Esophagus muscularis mucosa (tissue), 4 donors: ENCODE measurements at places on chromosomes 7 and 10.
A peak's percentile ranks its signal among the peaks of the same experiment; 100 is the strongest.

DNA sequence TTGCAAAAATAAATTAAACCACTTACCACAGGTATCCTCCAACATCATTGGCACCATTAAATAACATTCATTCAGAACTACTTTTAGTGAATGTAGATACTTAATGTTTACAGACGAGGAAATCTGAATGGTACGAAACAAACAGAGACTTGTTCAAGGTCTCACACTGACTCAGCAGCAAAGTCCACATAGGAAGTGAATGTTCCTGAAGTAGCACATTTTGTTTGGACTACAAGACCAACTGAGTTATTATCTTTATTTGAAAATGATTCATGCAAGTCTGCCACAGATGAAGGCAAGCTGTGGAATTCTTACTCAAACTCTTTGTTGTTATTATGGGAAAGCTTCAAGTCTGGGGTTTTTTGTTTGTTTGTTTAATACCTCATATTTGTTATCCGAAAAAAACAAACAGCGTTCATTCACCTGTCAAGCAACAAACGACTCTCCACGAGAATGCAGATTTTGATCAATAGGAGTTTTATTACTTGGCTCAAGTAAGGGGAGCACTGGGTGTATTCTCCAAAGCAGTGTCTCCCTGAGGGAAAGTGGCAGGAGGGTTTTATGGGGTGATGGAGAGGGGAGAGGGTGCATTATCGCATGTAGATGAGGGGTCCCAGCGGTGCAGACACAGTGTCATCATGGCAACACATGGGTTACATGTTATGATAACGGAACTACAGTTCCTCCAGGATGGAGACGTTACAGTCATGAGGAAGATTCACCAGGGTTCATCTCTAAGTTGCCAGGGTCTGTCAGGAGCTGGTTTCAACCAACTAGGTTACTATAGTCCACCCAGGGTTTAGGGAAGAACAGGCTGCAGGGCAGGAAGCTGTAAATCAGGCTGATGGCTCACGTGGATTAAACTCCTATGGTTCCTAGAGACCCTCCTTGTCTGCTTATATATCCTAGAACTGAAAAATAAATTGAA is 147.7 kb upstream of the AKR1E2 start:
- no peak for DNase-seq

GRCh38 chr10:102596506-102596971 is 47.7 kb upstream of the TRIM8 start:
- DNase-seq: no peak

DNA sequence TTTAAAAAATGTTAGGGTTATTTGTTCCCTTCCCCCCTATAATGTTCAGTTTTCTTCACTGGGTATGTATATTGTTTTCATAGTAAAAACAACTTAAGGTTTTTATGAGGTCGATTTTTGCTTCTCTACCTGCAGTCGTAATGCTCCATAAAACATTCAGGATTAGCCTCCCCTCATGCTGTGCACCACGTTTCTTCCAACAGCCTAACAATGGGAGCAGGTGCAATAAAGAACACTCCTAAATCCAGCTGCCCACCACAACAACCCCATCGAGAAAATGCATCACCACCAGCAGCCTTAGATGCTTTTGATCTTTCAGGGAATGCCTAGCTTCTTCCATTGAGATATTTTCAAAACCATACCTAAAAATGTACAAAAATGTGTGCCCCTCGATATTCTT is 111.1 kb downstream of the ADAM12 start:
- DNase-seq: no peak

GRCh38 chr10:116866987-116867595 is 17.8 kb downstream of the ENO4 start:
- no peak for DNase-seq

DNA sequence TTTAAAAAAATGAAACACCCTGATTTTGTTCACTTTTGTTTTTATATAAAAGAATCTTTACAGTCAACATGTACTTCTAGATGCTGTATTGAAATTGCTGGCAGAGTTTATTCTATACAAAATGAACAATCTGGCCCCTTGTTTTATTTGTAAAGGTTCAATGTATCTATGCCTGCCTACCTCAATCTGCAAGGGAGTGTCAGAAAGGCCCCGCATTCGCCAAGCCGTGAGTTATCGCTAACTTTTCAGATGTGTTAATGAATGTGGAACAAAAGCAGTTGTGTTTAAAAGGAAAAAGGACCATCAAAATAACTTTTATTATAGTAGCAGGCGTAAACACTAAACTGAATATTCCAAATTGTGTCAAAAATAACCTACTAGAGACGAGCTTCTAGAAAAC is 14.6 kb downstream of the LUC7L2 start:
- DNase-seq: peak; percentile 50

DNA sequence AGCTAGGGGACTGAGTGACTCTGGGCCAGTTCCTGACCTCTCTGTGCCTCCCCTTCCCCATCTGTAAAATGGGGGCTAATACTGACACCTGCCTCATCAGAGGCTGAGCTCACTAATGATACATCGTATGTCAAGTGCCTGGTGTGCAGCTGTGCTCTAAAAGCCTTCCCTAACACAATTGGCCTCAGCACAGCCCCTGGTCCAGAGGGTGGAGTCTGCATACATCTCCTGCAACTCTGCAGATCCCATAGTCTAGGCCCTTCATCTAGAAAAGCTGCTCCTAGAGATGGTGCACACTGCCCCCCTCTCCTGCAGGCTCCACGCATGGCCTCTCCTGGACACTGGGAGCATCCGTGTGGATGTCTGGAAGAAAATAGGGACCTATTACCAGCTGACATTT is 255.0 kb downstream of the RPS24 start:
- DNase-seq: no peak

GRCh38 chr7:36228039-36228438 is 75.0 kb downstream of the EEPD1 start:
- DNase-seq: no peak

DNA sequence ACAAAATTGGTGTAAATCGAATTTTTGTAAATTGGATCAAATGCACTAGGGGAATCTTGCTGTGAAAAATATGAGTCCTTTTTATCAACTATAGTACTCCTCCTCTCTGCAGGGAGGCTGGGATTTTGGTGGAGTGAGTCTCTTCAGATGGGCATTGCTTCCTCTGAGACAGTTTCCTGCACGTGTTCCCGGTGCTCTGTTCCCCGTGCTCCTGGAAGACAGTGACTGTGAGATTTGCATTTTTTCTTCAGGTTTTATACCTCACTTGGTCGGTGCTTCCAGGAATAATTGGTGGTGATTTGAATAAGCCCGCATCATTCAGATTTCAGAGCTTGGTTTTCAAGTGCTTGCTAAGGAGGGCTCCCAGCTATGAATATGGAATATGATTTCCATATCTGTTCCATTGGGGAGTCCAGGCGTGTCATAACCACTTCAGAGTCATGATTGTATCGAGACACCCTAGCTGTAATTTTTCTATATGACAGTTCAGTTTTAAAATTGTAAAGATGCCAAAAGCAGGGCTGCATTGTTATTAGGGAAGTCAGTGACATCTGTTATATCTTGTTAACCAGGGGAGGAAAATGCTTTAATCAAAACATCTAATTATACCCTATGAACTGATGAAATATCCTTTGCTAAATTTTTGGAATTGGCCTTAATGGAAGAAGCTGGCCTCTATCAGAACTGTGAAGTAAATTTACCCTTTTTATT is 12.3 kb downstream of the AUTS2 start:
- DNase-seq: no peak

- DNase-seq: no peak
Measured at GRCh38 chr10:100907175-100907574, 5.6 kb upstream of the SLF2 start.

DNA sequence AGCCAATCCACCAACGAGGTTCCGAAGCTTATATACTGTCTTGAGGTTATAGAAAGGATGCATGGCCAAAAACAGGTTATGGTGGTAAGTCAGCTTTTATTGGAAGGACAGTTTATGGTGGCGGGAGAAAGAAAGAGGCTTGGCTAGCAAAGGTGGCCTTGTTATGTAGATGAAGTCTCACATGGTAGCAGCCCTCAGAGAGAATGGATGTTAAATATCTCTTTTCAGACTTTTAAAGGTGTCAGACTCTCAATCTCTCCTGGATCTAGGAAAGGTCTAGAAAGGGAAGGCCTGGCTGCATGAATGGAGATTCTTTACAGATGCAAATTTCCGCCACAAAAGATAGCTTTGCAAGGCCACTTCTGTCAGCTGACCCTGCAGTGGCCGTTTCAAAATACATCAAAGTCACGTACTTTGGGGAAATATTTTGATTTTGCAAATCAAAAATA is 333.8 kb downstream of the GALNT17 start:
- no peak for DNase-seq

GRCh38 chr7:149850007-149850594 is 11.9 kb downstream of the ZNF862 start:
- no peak for DNase-seq

DNA sequence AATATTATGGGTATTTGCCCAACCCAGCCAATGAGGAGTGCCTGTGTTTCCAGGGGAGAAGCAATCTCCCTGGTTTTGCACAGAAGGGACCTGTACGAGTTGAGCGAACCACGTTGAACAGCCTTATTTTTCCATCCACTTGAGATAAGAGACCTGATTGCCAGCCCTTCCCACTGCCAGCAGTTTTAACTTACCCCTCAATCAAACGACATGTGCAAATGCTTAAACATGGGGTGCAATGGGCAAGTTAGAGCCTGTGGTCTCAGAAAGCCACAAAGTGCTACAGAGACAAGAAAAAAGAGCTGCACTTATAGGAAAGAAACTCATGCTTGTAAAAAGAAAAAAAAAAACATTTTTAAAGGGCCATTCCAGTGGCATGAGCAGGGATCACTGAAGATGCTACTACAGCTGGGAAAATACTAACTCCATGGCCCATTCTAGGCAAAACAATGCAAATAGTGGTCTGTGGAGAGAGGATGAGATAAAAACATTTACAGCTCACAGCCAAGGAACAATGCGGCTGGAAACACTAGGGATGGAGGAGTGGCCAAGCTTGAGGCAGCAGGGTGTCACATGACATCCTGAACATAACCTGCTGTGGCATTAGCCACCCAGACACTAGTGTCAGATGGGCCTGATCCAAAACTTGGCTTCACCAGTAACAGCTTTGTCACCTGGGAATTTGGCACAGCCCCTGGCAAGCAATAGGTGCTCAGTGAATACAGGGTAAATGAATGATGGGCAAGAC is 162.8 kb downstream of the ELMO1 start:
- DNase-seq: no peak

GRCh38 chr10:34080485-34081346 is 734.4 kb downstream of the PARD3 start:
- DNase-seq: peak; percentile 91

GRCh38 chr7:112080978-112081377 is 125.2 kb downstream of the DOCK4 start:
- no peak for DNase-seq

GRCh38 chr10:32793033-32793432 is 165.0 kb downstream of the ITGB1 start:
- no peak for DNase-seq
